Cardiac ventricle fibroblast (primary cell): ENCODE measurements at places on chromosomes 3 and 15. TPM values are rescaled to one million over a fixed set of nuclear protein-coding genes. Genes with fewer than 3 reads are reported as not detected.

SERPINI2 gene
- not detected in 2 replicates for total RNA-seq

DISP2 gene
- 0.10 and 0.19 TPM in 2 replicates for total RNA-seq

HCLS1 gene
- total RNA-seq: 1.7 and 3.5 TPM in 2 replicates

PIK3CB gene
- 6.7 and 6.8 TPM in 2 replicates for total RNA-seq

TRH gene
- not detected in 2 replicates for total RNA-seq

PP2D1 gene
- not detected in 2 replicates for total RNA-seq

CPNE4 gene
- total RNA-seq: not detected in 2 replicates

CIP2A gene
- 3.3 and 4.0 TPM in 2 replicates for total RNA-seq

BNC1 gene
- 0.68 and 1.2 TPM in 2 replicates for total RNA-seq

CTXN2 gene
- not detected in 2 replicates for total RNA-seq

STRIT1 gene
- total RNA-seq: not detected in 2 replicates
